ENCODE measurements at places on chromosomes 1 and 21.

- DNase-seq = no peak
Observed at GRCh38 chr1:244271691-244272308, 179.9 kb downstream of the ADSS2 start.

- no peak for DNase-seq
Observed at GRCh38 chr1:225754940-225755641, 22.5 kb upstream of the SRP9 start.

DNA sequence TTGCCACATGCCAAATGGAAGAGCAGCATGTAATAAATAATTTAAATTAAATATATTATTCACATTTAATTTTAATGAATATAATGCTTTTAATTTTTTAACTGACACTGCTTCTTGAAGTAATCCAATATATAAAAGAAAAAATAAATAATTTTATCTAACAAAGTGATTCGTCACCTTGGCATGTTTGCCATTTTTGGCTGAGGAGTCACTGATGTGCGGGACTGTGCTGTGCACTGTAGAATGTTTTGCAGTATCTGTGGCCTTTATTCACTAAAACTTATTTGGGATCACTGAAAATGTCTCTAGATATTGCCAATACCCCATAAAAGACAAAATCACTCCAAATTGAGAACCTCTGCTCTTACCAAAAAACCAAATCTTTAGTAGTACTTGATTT lies 807.8 kb downstream of the BRINP3 start:
- DNase-seq = no peak

DNA sequence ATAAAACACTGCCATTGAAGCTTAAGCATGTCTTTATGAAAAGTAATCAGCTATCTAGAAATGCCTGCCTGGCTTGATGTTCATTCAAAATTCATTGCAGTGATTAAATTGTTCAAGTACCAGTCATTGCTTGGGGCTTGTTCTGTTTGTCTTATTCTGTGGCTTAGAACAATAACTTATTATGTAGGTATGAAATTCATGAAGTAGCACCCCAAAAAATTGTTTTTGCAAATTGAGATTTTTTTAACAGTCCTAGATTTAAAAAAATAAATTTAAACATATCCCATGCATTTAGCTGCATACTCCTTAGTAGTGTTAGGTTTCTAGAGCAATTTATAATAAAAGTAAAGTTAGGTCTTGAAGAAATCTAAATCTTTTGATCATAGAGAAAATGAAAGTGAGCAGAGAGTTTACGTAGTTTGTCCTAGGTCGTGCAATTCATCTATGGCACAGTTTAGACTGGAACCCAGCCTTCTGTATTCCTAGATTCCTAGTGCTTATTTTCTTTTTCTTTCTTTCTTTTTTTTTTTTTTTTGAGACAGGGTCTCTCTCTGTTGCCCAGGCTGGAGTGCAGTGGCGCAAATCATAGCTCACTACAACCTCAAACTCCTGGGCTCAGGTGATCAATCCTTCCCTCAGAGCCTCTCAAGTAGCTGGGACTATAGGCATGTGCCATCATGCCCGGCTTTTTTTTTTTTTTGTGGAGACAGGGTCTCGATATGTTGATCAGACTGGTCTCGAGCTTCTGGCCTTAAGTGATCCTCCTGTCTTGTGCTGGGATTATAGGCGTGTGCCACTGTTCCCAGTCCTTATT lies 9.3 kb downstream of the MIER1 start:
- no peak for DNase-seq

GRCh38 chr21:44888581-44889550 lies 15.4 kb upstream of the PTTG1IP start:
- no peak for DNase-seq

GRCh38 chr21:40672602-40673001 lies 174.4 kb downstream of the DSCAM start:
- DNase-seq = no peak

DNA sequence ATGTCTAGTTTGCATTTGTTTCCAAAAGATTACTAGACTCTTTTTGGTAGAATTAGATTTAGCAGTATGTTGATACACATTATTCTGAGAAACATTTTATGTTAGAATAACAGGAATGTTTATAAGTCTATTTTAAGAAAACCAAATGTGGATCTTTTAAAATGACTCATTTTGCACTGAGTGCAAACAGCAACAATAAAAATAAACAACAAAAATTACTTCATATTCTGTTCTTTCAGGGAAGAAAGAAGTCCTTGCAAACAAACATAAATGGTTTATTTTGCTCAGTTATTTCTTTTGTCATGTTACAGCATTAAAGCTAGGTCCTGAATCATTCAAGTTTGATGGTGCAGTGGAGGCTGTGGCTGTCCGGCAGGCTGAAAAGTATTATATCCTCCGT lies 106.8 kb upstream of the TENT5C start:
- DNase-seq = no peak

DNA sequence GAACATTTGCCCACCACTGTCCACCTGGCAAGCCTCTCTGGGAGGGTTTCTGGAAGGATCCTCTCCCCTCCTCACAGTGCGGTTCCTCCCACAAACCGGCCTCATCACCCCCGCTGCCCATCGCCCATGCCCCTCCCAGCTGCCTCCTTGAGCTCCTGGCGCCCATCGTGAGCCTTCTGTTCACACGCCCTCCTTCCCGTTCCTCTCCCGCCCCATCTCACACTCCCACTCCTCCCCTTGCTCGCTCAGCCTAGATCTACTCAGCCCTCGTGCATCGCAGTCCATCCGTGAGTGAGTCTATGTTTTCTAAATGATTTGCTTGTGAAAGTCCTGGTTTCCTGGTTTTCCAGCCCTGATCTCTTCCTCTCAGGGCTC lies 119.1 kb upstream of the C1orf174 start:
- DNase-seq = no peak

DNA sequence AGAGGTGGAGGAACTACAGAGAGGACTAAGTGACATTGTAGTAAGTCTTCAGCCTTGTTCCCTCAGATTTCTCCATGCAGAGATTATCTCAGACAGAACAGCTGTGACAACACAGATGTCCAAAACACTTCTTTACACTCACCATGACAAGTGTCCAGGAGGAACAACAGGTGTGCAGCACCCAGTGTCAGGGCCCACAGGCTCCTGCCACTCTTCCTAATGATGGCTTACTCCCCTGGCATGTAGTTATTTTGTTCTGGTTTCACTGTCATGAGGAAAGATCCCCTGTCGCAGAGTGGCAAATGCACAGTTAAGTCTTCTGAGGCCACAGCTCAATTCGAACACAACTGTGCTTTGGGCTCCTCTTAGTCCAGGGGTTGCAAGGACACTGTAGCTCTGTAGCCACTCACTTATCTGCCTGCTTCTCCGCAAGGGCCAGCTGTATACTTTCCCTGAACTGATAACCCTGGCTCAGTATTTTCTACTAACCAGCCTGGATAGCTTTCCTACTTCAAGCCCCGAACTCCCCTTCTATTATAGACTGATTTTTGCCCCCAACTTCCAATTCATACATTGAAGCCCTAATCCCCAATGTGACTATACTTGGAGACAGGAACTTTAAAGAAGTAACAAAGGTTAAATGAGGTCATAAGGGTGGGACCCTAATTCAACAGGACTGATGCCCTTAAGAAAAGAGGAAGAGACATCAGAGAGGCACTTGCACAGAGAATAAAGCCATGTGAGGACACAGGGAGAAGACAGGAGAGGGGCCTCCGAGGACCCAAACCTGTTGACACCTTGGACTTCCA lies 11.1 kb downstream of the PDZK1 start:
- no peak for DNase-seq

- DNase-seq = no peak
Observed at GRCh38 chr1:23424293-23425192, at the start of gene TCEA3. Gene TCEA3 (minus strand): TSS chr1:23424748. CDS start chr1:23424633, 115 bp downstream.

DNA sequence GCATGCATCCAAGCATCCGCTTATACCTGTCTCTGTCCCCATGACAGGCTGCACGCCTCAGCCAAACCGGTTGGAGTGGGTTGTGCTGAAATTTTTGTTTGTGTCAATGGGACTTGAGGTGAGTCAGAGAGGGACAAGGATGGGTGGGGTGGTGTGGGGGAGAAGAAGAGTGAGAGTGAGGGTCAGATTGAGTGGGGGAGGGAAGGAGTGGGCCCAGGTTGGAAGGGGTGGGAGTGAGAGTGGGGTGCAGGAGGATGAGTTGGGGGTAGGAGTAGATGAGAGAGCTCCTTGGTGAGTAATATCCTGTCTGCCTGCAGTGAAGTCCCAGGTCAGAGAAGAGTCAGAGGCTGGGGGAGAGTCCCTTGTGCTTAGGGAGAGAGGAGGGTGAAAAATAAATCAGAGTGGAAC lies 3.3 kb upstream of the NECTIN4 start:
- no peak for DNase-seq

Data from stimulated activated CD8-positive, alpha-beta memory T cell treated with anti-CD3 and anti-CD28 coated beads, Interleukin-7, amount 100 ng/mL, for 1 hour (primary cell).